ENCODE measurements at places on chromosomes 2 and 18.

DNA sequence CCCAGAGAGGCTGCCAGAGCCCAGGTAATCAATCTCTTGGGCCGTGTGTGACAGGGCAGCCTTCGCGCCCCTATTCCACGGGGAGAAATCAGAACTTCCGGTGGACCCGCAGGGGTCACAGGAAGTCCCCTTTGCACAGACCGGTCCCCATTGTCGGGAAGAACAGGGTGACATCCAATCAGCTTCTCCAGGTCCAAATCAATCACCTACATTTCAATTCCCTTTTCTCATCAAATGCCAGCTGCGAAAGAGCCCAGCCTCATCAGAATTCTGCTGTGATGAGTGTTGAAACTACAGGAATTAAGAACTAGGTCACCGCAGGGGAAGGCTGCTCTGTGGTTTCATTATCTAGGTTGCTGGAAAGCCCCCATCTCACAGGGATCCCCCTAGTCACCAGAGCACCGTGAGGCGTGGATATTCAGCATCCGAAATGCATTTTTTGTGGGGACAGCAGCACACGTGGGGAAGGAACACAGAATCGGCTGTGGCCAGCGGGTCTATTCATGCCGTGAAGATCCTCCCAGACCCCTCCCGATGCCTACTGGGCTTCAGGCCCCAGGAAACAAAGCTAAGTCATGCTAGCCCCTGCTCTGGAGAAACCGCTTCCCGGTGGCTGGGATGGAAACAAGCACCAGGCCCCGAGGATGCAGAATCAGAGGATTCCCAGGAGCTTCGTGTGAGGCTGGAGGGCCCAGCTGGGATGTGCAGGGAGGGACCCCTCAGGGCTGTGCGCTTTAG is 193.7 kb upstream of the ID2 start:
- no peak for DNase-seq

GRCh38 chr2:48480526-48480925 is 49.4 kb upstream of the STON1 start:
- DNase-seq = no peak

DNA sequence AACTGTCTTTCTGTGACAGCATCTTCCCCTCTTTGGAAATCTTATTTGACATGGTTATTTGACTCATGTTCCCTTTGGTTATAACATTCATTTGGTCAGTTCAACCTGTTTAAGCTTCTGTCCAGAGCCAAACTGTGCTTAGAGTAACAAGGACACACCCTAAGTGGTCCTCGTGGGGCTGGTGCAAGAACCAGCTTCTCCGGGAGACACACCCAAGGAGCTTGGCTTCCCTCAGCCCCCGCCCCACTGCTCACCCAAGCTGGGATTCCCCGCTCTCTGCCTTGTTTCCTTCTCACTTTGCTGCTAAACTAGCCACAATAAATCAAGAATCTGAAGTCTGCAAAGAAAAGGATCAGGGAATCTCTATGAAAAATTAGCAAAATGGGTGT is 1.4 kb downstream of the SCYGR3 start:
- peak; percentile 16 for DNase-seq

DNA sequence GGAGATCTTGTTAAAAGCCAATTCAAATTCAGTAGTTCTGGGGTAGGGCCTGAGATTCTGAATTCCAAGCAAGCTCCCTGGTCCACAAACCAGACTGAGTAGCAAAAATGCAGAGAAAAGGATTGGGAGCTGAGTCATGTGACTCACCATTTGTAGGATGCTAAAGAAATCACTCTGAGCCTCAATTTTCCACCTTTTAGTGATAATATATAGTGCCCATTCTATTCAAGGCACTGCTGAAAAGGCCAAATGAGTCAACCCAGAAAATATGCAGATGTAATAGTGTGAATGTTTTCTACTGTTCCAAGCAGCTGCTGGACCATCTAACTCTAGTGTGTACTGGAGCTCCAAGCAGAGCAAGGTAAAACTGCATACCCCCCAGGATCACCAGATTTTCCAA is 47.2 kb downstream of the SLC14A2 start:
- no peak for DNase-seq

Measured in mammary epithelial cell (primary cell).